ENCODE measurements at places on chromosomes 1 and 21. TPM values are rescaled to one million over a fixed set of nuclear protein-coding genes. Genes with fewer than 3 reads are reported as not detected.

- peak; percentile 73 for DNase-seq
Measured at GRCh38 chr1:8239039-8239305, 78.9 kb upstream of the SLC45A1 start.

DNA sequence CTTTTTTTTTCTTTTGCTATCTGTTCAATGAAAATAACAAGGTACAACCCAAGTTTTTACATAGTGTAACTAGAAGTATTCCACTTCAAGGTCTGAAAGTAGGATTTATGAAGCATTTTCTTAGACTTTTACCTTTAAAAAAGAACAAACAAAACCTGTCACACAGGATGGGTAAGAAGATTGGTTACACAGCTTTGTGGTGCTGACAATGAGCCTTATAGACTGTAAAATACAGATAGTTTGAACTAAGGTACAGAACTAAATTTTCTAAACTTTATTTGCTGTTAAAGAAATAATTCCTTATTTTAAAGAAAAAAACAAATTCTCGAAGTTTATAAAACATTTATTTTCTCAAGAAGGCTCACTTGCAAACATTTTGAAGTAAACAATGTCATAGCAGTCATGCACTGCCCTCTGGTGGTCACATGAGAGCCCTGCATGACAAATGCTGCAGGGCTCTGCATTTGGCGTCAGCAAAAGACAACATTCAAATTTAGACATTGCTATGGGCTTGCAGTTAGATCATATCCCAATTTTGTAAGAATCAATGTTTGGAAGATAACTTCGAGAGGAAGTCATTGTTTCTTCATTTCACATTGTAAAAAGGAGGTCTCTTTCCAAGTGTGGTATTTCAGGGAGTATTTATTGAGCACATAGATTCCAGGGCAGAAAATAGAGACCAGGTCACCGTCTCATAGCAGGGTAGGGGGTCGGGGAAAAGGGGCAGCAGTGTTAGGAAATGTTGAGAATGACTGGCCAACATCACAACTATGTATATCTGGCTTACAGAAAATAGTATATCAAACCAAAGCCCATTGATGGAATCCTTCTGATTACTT lies 115.3 kb upstream of the FMN2 start:
- DNase-seq, result no peak

- DNase-seq, result no peak
Measured at GRCh38 chr1:7641587-7642417, 129.3 kb upstream of the VAMP3 start.

DNA sequence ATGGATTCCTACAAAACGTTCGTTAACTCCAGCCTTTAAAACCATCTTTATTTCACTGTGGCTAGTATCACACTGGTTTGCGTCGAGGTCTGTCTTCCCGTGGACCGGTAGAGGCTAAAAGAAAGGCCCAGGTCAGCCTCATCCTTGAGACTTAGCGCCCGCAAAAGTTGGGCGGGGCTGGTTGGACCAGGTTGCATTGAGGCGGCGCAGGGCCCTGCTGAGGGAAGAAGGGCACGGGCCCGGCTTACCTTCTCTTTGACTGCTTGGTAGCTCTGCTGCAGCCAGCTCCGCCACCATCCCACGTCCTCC lies 455 bp downstream of the BSDC1 start:
- no peak for DNase-seq

- DNase-seq, result no peak
Measured at GRCh38 chr1:2258996-2259395, 30.9 kb downstream of the SKI start.

- DNase-seq, result no peak
Measured at GRCh38 chr1:214506972-214507431, 44.4 kb downstream of the PTPN14 start.

DNA sequence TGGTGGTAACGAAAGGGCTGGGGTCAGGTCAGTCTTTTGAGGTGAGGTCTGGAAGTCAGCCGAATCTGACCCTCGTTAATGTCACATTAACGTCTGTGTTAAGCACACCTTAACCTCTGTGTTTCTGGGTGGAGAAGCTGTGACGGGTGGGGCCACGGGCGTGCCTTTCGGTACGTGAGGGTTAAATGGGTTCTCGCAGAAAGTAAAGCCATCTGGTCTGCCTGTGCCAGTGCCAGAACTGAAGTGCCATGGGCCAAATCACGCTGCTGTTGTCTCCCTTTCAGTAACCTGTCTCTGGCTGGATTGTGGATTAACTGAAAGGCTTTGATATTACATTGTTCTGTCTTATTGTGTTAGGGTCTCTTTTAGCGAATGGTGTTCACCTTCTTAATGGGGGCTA lies 14.4 kb downstream of the URB2 start:
- DNase-seq, result no peak

DNA sequence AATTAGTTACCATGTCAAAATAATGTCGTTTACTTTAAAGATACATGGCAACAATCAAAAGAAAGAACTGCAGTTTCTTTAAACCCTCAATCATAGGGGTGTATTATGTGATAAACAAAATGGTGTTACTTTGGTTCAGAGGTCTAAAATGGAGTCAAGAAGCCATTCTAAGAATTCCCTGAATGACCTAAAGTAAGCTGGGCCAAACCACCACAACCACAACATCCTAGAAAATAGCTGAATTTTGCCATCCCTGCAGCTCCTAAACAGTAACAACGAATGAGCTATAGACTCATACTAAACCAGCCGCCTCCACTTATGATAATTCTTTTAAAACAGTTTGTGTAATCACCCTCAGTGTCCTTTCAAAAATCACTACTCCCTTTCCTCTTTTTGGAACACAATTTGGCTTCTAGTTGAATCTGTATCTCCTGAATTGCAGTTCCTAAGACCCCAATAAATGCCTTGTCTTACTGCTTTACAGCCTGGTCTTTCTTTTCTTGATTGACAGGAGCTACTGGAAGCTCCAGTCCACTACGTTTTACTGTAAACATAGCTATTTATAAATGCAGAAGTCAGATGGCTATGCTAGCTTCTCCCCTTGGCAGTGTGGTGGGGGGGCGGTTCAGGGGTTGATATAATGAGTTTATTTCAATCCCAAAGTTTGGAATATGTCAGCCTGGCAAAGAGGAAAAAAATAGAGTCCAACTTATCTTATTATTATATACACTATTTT lies 84.3 kb downstream of the PLPPR4 start:
- DNase-seq, result no peak

- no peak for DNase-seq
Measured at GRCh38 chr1:113859478-113860175, 11.9 kb downstream of the PTPN22 start.

Gene KPRP
- not detected for total RNA-seq

Gene PCSK9
- total RNA-seq, result 23.5 TPM
